H7 (cell line): ENCODE measurements at places on chromosomes 4 and X. TPM values are rescaled to one million over a fixed set of nuclear protein-coding genes. Genes with fewer than 3 reads are reported as not detected.

GRCh38 chr4:34678431-34678830 lies 1565.9 kb downstream of the ARAP2 start:
- DNase-seq, result no peak

CASK gene
- total RNA-seq, result 39.2 and 64.6 TPM in 2 replicates

PLK4 gene
- 24.1 and 33.8 TPM in 2 replicates for total RNA-seq

GRCh38 chr4:154084864-154085263 lies 296.0 kb upstream of the SFRP2 start:
- no peak for DNase-seq

DNA sequence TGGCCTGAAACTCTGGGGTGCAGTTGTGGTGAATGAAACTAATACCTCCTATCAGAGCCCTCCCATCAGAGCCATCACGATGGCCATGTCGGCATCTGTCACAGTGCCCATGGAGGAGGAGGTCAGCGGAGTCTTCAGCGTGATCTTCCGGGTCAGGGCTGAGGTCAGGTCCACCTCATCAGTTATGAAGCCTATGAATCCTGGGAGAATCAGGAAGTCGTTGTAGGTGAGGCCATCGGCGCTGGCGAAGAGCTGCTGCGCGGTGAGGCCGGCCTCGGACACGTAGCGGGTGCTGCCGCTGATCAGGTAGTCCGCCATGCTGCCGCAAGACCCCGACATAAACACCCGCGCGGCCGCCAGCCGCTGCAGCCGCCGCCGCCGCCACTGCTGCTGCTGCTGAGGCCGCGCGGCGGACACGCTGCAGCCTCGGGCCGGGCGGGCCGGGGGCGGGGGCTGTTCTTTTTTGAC lies 376.7 kb upstream of the MAOA start:
- DNase-seq, result no peak

GRCh38 chrX:113157496-113157895 lies 316.9 kb upstream of the AMOT start:
- DNase-seq, result no peak

DNA sequence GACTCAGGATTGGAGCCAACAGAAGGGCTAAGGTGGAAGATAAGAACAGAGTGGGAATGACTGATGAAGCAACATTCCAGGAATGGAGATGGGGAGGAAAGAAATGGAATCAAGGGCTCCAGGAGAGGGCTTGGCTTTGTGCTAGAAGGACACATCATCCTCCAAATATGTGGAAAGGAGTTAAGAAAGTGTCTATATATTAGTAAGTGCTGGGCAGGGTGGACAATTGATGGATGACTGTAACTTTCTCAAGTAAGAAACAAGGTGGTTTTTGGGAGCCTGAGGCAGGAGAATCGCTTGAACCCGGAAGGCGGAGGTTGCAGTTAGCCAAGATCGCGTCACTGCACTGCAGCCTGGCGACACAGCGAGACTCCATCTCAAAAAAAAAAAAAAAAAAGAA lies 71.6 kb upstream of the NFKB1 start:
- no peak for DNase-seq

DNA sequence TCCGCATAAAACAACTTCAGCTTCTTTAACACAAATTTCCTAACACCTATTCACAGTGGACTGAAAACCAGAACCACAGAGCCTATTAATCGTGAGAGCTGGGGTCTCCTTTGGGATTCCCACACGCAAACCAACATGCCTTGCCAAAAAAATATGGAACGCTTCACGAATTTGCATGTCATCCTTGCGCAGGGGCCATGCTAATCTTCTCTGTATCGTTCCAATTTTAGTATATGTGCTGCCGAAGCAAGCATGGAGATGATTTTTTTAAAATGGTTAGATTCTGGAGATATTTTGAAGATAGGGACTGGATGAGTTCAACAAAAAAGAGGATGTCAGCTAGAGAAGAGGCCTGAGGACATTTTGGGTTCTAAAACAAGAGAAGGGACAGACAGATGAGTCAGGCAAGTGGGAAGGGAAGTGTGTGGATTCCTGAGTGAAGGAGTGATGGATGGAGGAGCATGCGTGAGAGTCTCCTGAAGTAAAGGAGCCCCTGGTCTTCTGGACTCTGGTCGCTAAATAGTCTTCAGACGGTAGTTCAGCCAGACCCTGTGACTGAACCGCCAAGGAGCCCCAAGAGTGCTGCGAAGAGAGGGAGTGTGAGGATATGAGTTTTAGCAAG lies 9.5 kb upstream of the GATA1 start:
- no peak for DNase-seq

DNA sequence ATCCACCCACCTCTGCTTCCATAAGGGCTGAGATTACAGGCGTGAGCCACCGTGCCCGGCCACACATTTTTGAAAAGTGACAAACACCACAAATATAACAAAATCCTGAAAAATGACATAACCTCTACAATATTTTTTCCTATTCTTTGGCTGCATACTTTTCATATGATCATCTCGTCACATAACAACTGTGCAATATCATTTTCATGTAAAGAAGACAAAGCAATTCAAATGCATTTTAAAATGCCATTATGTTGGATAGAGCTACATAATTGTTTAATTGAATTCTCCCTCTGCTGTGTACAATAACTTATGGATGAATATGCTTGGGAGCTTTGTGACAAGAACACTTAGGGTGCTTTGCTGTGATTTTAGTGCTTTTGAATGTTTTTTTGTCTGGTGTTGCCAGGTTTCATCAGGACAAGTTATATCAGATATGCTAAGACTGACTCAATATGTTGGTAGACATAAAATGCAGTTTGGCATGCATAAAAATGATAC lies 132.9 kb downstream of the CHIC2 start:
- no peak for DNase-seq

- DNase-seq, result no peak
Observed at GRCh38 chrX:151536571-151536970, 26.9 kb upstream of the PASD1 start.

FAM241A gene
- total RNA-seq, result 0.07 and 0.21 TPM in 2 replicates

DNA sequence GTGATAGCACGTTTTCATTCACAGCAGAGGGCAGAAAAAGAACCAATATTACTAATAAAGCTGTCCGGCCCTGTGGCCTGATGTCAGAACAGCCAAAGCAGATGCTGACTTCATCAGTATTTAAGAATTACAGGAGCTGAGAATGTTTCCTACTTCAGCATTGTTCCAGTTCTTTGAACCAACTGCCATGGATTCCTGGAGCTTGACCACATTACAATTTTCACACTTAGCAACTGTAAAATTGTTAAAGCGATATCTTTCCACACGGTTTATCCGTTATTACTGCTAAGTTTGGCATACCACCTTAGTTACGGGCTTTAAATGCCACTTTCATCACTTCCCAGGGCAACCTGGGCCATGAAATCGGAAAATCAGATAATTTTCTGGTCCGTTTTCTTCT lies 118.2 kb downstream of the EPHA5 start:
- no peak for DNase-seq

GRCh38 chr4:87019898-87020297 lies 85.1 kb downstream of the AFF1 start:
- DNase-seq, result no peak

- DNase-seq, result no peak
Observed at GRCh38 chrX:65679071-65679540, 11.7 kb downstream of the MSN start.

NXF2 gene
- 0.11 TPM in 1 of 2 replicates, not detected in the other for total RNA-seq

- DNase-seq, result no peak
Observed at GRCh38 chrX:132673331-132673730, 184.5 kb upstream of the MBNL3 start.
